ENCODE measurements at places on chromosomes 7 and 10.

- DNase-seq = no peak
Observed at GRCh38 chr7:101333912-101334311, 12.3 kb upstream of the IFT22 start.

GRCh38 chr10:32955299-32955772, 2.7 kb downstream of the ITGB1 start:
- no peak for DNase-seq

GRCh38 chr7:85275204-85275603, 88.3 kb upstream of the SEMA3D start:
- DNase-seq = no peak

GRCh38 chr10:56135828-56136227, 225.2 kb downstream of the ZWINT start:
- no peak for DNase-seq

DNA sequence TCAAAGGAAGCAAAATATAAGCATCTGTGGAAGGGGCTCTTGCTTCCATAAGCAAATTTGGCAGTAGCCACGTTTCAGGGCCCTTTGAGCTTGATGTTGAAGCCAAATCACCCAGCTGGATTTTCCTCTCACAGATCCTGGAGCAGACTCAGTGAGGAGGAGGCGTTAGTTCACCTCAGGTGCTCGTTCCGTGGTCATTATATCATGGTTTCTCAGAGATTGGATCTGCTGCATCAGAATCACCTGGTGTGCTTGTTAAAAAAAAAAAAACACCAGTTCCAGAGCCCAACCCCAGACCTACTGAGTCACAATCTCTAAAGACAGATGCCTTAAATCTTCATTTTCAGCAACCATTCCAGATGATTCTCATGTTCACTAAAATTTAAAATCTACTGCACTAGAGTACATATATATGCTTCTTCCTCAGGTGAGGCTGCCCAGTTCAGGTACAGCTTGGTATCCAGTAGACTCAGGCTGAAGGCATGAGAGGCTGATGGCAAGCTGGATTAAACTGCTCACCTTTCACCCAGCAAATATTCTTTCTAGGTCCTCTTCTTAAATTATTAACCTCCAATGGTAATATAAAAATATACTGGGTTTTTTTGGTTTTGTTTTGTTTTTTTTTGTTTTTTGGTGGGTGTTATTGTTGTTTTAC, 24.9 kb downstream of the TFAM start:
- DNase-seq = no peak

GRCh38 chr10:63716016-63716580, 194.9 kb downstream of the REEP3 start:
- DNase-seq = no peak

DNA sequence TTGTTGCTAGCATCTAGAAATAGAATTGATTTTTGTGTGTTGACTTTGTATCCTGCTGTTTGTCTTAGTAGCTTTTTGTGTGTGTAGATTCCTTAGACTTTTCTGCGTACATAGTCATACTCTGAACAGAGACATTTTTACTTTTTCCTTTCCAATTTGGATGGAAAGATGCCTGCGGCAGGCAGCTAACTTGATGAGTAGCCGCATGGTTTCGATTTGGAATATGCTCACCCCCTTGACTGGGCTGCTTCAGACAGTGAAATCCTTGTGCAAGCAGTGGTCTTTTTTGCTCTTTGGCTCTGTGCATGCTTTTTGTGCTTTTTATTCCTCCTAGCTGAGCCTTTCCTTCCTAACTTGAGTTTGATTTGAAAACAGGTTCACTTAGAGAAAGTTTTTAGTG, 71.8 kb downstream of the HHEX start:
- DNase-seq = no peak

GRCh38 chr7:741191-741671, 14.2 kb upstream of the PRKAR1B start:
- DNase-seq = no peak

- no peak for DNase-seq
Observed at GRCh38 chr10:43879742-43880141, 231.1 kb upstream of the ZNF32 start.

GRCh38 chr7:91030680-91031380, 233.4 kb upstream of the FZD1 start:
- DNase-seq = no peak

- DNase-seq = no peak
Observed at GRCh38 chr7:135979471-135980011, 2.4 kb upstream of the MTPN start.

- DNase-seq = no peak
Observed at GRCh38 chr7:48182718-48183369, 11.6 kb downstream of the ABCA13 start.

- DNase-seq = no peak
Observed at GRCh38 chr7:19648791-19649190, 60.0 kb downstream of the POLR1F start.

DNA sequence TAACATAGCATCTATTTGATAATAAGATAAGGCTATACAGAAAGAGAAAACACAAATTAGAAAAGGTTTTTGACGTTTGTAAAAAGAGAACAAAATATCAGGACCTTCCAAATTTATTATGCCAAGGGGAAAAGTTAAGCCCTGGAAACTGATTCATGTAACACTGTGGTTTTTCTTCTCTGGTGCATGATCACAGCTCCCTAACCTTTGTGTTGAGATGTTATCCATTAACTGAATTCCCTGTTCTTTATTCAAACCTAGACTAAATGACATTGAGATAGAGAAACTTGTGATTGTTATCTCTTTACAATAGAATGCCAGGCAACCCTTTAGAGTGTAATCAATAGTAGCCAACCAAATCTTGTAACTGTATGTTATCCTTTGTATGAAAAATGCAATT, 141.5 kb upstream of the NRG3 start:
- no peak for DNase-seq

DNA sequence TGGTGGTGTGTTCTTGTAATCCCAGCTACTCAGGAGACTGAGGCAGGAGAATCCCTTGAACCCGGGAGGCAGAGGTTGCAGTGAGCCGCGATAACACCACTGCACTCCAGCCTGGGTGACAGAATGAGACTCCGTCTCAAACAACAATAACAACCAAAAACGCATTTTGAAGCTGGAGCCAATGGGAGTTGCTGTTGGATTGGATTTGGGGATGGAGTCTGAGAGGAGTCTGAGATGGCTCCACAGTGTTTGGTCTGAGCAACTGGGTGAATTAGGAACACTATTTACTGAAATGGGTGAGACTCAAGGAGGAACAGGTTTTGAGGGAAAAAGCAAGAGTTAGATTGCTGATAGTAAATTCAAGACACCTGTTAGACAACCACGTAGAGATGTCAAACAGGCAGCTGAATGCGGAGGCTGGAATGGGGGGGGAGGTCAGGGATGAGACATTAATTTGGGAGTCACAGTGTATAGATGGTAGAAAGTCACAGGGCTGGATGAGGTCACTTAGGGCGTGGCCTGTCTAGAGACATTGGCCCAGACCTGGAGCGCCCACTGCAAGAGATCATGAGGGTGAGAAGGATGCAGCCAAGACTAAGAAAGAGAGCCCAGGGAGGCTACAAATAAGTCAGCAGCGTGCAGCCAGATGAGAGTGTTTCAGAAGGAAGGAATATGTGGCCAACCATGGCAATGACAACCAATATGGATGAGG, 56.4 kb downstream of the CYCS start:
- DNase-seq = no peak

- no peak for DNase-seq
Observed at GRCh38 chr10:122293156-122293960, 22.3 kb downstream of the BTBD16 start.
